ENCODE measurements at places on chromosomes 11 and 22.

DNA sequence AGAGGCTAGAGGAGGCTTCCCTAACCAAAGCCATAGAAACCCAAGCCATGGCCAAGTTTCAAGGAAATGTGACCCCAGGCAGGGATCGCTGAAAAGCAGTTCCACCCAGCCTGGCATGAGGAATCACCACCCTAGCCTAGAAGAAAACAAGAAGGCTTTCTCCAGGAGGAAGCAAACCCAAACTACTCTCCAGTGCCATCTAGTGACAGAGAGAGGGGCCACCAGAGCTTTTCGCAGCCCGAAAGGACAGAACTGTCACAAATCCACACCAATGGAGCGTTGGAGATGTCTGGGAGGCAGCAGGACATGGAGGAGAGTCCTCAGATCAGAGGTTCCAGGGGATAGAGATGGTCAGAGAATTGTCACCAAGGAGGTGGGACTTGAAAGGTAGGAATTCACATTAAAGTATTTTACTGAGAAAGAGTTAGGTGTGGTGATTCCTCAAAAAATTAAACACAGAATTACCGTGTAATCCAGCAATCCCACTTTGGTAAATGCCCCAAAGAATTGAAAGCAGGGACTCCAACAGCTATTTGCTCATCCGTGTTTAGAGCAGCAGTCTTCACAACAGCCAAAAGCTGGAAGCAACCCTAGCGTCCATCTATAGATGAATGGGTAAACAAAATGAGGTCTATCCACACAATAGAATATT is 67.3 kb upstream of the NUP50 start:
- no peak for DNase-seq

GRCh38 chr11:69958308-69958707 is 119.8 kb upstream of the ANO1 start:
- peak; percentile 25 for DNase-seq

GRCh38 chr11:67345920-67346819 is 7.2 kb downstream of the POLD4 start:
- DNase-seq, result no peak

DNA sequence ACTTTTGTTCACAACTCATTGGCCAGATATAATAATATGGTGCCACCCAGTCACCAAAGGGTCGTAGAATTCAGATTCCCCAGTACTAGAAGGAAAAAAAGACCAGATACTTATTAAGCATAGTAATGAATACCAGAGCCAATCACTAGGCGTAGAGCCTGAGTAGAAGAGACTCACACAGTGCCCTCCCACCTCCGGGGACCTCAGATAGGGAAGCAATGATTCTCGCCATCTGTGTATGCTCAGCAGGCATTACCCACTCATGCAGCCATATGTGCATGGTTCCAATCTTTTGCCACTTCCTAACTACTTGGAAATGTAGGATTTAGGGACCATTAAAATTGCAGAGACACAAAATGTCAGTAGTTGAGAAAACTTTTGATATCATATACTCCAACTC is 85.3 kb downstream of the C11orf87 start:
- no peak for DNase-seq

- no peak for DNase-seq
These were observed 112.0 kb upstream of the PDGFD start for GRCh38 chr11:104275992-104276391.
